ENCODE measurements at places on chromosomes 3 and 15. TPM values are rescaled to one million over a fixed set of nuclear protein-coding genes. Genes with fewer than 3 reads are reported as not detected.
A peak's percentile ranks its signal among the peaks of the same experiment; 100 is the strongest.

The KBTBD13 gene
- total RNA-seq = not detected

The OTOL1 gene
- not detected for total RNA-seq

The LSAMP gene
- not detected for total RNA-seq

The ROPN1 gene
- total RNA-seq = not detected

The CLEC3B gene
- total RNA-seq = not detected

GRCh38 chr15:76802411-76802810 is 102.7 kb downstream of the SCAPER start:
- no peaks in the 10 kb centered on the region for H3K27me3 ChIP-seq
- no peaks in the 10 kb centered on the region for H3K4me1 ChIP-seq
- no peak for DNase-seq
- H3K36me3 ChIP-seq = peaks cover 25% of the 10 kb centered on the region
- no peak overlapping the region for H3K4me3 ChIP-seq
- no peak overlapping the region for H3K27ac ChIP-seq

- H3K27ac ChIP-seq = no peak overlapping the region
- H3K4me1 ChIP-seq = peaks cover 4% of the 10 kb centered on the region
- H3K4me3 ChIP-seq = no peak overlapping the region
- H3K36me3 ChIP-seq = no peaks in the 10 kb centered on the region
Observed at GRCh38 chr15:89775815-89776214, 317 bp upstream of the MESP2 start.

- no peaks in the 10 kb centered on the region for H3K4me1 ChIP-seq
- H3K4me3 ChIP-seq = no peak within 1 kb of the TSS
- no peaks in the 10 kb centered on the region for H3K27me3 ChIP-seq
- no peaks in the 10 kb centered on the region for H3K36me3 ChIP-seq
- H3K27ac ChIP-seq = no peak within 1 kb of the TSS
- no peak for DNase-seq
Observed at GRCh38 chr3:14539742-14540491, at the start of gene GRIP2. TSS of gene GRIP2 (minus strand) at chr3:14540342. CDS start at chr3:14540308, 34 bp downstream.

- no peaks in the 10 kb centered on the region for H3K4me1 ChIP-seq
- no peaks in the 10 kb centered on the region for H3K36me3 ChIP-seq
- H3K4me3 ChIP-seq = no peak overlapping the region
- H3K27ac ChIP-seq = no peak overlapping the region
- no peaks in the 10 kb centered on the region for H3K27me3 ChIP-seq
Observed at GRCh38 chr3:29410220-29410619, 129.3 kb downstream of the RBMS3 start.

DNA sequence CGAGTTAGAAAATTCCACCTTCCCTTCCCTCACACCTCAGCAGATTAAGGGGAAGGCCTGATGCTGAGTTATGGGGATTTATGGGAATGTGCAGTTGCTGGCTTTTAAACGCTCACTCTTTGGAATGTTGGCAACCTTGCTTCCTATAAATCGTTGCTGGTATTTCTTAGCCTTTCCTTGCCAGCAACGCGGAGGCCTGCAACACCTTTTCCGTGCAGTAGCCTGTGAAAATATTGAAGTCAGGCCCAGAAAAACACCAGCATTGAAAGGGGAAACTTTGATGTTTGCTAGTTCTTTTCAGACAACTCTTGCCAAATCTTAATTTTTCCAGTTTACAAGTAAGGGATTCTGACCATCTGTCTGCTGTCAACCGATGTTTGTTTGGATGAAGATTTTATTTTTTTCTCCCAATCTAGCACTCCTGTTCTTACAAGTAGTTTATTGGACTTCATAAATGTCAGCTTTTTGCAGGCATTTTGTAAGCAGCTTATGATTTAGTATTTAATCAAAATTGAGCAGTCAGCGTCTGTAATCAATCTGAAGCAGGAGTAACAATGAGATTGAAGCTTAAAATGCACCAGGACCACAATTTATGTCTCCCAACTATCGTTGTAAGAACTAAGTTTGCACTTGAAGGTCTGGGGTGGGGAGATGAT is 251.0 kb downstream of the RPLP1 start:
- no peak for DNase-seq
- no peaks in the 10 kb centered on the region for H3K36me3 ChIP-seq
- H3K4me3 ChIP-seq = no peak overlapping the region
- H3K4me1 ChIP-seq = no peaks in the 10 kb centered on the region
- no peak overlapping the region for H3K27ac ChIP-seq
- no peaks in the 10 kb centered on the region for H3K27me3 ChIP-seq

DNA sequence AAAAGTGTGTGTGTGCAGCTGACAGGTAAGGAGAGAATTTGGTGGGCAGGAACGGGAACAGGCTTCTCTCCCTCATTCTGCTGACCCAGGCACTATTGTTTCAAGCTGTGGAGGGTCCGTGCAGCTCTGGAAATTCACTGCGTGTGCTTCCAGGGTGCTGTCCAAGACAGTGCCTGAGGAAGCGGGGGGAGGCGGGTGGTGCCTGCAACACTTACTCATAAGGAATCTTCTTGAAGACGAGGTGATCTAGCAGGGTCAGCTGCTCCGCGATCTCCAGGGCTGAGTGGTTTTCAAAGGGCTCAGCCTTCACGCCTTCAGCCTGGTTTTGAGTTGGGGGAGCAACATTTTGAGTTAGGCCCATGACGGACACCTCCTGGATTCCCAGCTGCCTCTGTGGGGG is 46.6 kb upstream of the CTSH start:
- no peak overlapping the region for H3K4me3 ChIP-seq
- H3K36me3 ChIP-seq = no peaks in the 10 kb centered on the region
- H3K27ac ChIP-seq = no peak overlapping the region

DNA sequence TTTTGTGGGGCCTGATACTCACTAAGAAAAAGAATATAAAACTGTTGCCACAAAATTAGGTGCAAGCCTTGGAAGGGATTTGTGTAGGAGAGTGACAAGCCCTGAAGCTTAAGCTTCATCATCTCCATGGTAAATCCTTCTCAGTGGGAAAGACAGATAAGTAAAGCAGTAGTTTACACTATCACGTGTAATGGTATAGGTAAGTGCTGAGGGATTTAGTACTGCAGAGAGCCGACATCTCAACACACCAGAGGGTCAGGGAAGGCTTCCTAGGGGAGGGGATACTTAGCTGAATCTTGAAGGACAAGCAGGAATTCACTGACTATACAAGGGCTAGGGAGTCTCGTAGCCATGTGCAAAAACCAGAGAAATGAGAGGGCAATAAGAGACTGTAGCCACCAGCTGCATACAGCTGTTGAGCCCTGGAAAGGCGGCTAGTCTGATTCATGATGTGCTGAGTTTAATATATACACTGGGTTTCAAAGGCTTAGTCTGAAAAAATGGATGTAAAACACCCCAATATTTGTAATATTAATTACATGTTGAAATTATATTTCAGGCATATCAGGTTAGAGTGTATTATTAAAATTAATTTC is 11.1 kb downstream of the SLC24A1 start:
- peaks cover 10% of the 10 kb centered on the region for H3K4me1 ChIP-seq
- no peaks in the 10 kb centered on the region for H3K27me3 ChIP-seq
- H3K4me3 ChIP-seq = no peak overlapping the region
- DNase-seq = no peak
- no peak overlapping the region for H3K27ac ChIP-seq
- no peaks in the 10 kb centered on the region for H3K36me3 ChIP-seq

DNA sequence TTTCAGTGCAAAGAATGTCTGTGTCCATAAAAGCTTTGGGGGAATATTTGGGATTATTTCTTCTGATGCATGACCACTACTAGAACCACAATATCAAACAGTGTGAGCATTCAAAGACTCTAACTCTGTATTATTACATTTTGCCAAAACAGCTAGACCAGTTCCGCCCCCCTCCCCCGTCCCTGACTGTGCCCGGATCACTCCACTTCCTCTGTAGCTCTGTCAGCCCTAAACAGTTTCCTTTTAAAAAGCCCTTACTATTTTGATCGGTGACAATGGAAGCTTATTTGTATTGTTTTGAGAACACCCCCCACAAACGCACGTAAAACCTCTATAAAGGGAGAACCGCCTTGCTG is 36.6 kb upstream of the EPHB3 start:
- peaks cover 11% of the 10 kb centered on the region for H3K27me3 ChIP-seq
- peak overlapping the region; percentile 69 for H3K27ac ChIP-seq
- H3K4me1 ChIP-seq = peaks cover 24% of the 10 kb centered on the region
- no peaks in the 10 kb centered on the region for H3K36me3 ChIP-seq

DNA sequence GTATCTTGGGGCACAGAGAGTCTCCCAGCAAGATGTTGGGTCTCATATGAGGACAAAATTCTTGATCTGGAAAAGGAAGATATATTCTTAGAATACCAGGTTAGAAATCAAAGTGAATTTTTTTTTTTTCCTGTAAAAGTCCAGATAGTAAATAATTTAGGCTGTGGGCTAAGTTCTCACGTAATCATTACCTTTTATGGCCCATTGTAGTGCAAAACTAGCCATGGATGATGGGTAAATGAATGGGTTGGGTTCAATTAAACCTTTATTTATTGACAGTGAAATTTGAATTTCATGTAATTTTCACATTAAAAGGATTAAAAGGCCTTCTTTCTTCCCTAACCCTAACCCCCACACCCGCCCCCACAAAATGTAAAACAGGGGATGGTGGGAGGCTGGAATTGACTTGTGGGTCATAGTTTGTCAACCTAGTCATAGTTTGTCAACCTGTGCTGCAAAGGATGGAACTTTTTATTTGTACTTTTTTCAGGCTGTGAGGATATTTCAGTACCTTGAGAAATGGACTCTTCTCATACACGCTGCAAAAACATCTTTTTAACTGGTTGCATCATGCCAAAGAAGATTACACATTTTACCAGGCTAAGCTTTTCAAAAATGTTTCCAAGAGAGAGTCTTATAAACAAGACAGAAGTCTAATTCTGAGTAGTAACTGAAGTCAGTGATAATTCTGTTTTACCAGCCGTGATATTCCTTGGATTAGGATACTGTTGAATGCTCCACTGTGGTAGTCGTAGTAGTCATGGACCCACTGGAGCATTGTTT is 138.8 kb downstream of the AKAP13 start:
- H3K27ac ChIP-seq = no peak overlapping the region
- DNase-seq = no peak
- peaks cover 8% of the 10 kb centered on the region for H3K36me3 ChIP-seq
- no peaks in the 10 kb centered on the region for H3K27me3 ChIP-seq
- peaks cover 39% of the 10 kb centered on the region for H3K4me1 ChIP-seq

DNA sequence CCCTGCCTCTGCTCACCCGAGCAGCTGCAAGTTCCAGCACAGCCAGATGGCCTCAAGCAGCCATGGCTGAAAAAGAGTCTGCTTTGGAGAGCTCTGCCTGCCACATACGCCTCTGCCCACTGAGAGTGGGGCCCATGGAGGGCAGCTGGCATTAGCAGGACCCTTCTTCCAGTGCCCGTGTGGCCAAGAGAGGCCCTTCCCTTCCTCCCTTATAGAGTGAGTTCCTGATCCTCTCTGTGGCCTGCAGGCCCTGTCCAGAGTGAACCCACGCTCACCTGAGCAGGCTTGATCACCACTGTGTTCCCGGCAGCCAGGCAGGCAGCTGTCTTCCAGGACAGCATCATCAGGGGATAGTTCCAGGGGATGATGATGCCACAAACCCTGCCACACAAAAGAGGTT is 41.4 kb upstream of the SLC41A3 start:
- DNase-seq = no peak
- peaks cover 2% of the 10 kb centered on the region for H3K27me3 ChIP-seq
- H3K36me3 ChIP-seq = no peaks in the 10 kb centered on the region
- H3K4me1 ChIP-seq = no peaks in the 10 kb centered on the region
- no peak overlapping the region for H3K4me3 ChIP-seq

GRCh38 chr15:64761156-64761555 is 14.2 kb downstream of the RBPMS2 start:
- no peaks in the 10 kb centered on the region for H3K27me3 ChIP-seq
- H3K4me3 ChIP-seq = no peak overlapping the region
- H3K4me1 ChIP-seq = no peaks in the 10 kb centered on the region
- DNase-seq = no peak
- H3K27ac ChIP-seq = no peak overlapping the region
- no peaks in the 10 kb centered on the region for H3K36me3 ChIP-seq

GRCh38 chr15:89150762-89151664 is 62.8 kb downstream of the ABHD2 start:
- DNase-seq = no peak
- peaks cover 2% of the 10 kb centered on the region for H3K4me1 ChIP-seq
- H3K36me3 ChIP-seq = peaks cover 21% of the 10 kb centered on the region
- H3K4me3 ChIP-seq = no peak overlapping the region

DNA sequence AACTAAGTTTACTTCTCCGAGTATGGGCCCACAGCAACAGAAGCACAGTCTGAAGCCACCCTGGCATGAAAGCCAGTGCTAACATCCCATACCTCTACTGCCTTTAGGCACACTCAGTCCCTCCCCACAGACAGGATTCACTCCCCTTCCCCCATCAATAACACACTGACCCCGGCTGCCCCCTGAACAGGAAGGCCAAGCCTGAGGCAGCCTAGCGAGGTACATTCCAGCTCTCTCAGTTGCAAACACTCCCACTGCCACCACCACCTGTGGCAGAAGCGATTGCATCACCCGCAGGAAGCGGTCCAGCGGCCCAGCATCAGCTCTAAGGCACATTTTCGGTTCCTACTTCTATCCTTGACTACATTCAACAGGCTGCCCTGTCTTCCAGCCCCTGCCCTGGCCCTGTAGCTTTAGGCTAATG is 7.0 kb upstream of the BMF start:
- peaks cover 2% of the 10 kb centered on the region for H3K27me3 ChIP-seq
- peak; percentile 78 for DNase-seq
- H3K27ac ChIP-seq = peak overlapping the region; percentile 88
- peaks cover 16% of the 10 kb centered on the region for H3K4me1 ChIP-seq

GRCh38 chr3:79005084-79005483 is 762.7 kb downstream of the ROBO1 start:
- H3K4me3 ChIP-seq = no peak overlapping the region
- H3K27me3 ChIP-seq = no peaks in the 10 kb centered on the region
- H3K27ac ChIP-seq = no peak overlapping the region

DNA sequence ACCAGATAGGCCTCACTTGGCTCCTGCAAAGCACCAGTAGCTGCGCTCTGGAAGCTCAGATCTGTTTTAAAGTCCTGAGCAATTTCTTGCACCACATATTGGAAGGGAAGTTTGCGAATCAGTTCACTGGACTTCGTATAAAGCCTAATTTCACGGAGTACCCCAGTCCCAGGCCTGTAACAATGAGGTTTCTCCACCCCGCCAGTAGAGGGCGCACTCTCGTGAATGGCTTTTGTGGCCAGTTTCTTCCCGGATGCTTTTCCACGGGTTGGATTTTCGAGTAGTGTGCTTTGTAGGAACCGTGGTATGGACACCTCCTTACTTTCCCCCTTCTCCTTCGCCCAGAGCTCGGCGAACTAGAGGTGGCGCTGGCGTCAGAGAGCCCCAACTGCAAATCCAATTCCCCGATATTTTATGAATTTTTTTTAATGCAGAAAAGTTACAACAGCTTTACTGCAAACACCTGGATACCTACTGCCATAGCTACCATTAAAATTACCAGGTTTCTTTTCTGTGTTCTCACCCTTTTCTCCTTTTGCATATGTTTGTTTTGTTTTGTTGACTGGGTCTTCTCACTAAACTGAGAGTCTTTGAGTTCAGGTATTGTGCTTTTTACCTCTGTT is 13.3 kb downstream of the RARB start:
- H3K27me3 ChIP-seq = no peaks in the 10 kb centered on the region
- H3K36me3 ChIP-seq = no peaks in the 10 kb centered on the region
- no peaks in the 10 kb centered on the region for H3K4me1 ChIP-seq
- DNase-seq = peak; percentile 49

Data from activated CD4-positive, alpha-beta T cell treated with anti-CD3 and anti-CD28 coated beads for 36 hours (primary cell).